ENCODE measurements at places on chromosomes 16 and 17. TPM values are rescaled to one million over a fixed set of nuclear protein-coding genes. Genes with fewer than 3 reads are reported as not detected.

Gene AOC3
- total RNA-seq, result 0.82 TPM

DNA sequence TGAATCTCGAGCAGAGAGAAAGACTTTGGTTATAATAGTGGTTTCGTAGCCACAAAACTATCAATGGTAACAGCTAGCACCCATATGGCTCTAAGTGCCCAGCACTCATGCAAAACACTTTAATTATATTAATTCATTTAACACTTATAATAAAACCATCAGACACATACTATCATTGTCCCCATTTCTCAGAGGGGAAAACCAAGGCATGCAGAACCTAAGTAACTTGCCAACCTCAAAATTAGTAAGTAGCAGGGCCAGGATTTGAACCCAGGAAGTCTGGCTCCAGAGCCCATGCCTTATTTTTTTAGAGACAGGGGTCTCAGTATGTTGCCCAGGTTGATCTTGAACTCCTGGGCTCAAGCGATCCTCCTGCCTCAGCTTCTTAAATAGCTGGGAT lies 145.6 kb upstream of the HS3ST2 start:
- no peak for DNase-seq

DNA sequence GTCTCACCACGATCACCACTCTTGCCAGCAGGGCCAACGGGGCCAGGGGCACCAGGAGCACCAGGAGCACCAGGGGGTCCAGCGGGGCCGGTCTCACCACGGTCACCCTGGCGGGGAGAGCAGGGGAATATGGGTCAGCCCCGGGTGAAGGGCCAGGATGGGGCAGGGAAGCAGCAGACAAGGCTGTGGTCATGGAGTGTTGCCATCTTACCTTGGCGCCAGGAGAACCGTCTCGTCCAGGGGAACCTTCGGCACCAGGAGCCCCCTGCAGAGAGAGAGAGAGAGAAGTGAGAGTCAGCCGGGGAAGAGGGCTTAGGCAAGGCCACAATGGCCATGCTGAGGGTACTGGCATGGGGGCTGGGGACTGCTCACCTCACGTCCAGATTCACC lies 12.9 kb downstream of the COL1A1 start:
- DNase-seq, result no peak

Gene CEP20
- total RNA-seq, result 22.4 TPM

DNA sequence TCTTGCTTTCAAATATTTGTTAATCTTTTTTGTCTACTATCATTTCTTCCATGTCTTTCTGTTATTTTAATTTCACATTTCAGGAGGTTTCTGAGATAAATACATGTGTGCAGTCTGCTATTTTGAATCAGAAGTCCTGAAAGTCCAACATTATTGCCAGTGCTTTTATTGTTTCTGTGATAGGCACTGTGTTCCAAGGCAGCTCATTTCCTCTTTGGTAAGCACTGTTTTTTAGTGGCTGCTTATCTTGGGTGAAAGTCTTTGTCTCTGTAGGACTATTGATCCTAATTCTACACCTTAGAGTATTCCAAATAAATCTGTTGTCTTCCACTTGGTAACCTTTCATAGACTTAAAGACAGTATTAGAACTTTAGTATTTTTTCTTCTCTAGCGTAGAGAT lies 76.1 kb downstream of the PPM1E start:
- DNase-seq, result no peak

Gene CUEDC1
- 19.8 TPM for total RNA-seq

Gene CCL16
- not detected for total RNA-seq

DNA sequence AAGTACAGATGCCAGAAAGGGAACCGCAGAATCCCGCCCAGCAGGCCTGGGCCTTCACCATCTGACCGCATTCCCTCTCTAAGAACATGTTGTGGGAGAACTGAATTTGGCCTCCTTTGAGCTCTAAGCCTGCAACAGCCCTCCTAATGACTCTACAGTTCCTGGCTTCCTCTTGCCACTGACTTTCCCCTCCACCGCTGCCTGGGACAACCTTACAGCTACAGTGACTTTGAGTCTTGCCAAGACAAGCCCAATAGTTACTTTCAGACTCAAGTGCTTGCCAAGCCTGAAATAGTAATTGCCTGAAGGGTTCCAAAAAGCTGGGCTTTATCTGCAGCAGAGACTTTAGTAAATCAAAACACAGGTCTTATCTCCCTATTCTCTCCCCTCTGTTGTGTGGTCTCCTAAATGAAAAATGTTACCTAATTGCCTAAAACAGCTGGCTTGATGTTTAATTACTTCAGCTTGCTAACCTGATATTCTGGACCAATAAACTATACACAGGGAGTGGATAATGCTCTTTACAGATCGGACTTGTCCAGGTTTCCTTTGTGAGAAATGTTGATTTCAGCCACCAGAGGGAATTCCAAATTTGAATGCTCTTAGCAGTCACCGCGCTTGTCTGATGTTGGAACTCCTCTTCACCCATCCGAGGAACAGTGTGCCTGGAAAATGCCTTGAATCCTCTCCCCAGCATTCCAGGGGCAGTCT lies 85.1 kb upstream of the TBX2 start:
- no peak for DNase-seq

DNA sequence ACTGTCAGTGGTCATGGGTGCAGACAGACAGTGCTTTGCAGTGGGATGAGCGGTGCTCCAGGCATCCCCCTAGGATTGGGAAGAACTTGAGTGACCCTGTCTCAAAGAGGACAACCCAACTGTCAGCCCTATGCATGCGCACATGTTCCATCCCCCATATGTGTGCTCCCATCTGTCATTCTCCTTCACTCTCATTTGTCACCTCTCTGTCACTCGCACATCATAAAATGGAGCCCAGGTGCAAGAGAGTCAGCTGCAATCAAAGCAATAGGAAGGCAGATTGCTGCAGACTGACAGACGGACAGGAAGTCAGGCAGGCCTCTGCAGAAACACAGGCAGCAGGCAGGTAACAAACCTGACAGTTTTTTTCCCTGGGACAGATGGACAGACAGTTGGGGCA lies 101.8 kb upstream of the CCL1 start:
- no peak for DNase-seq

Gene ERCC4
- 8.2 TPM for total RNA-seq

- no peak for DNase-seq
Measured at GRCh38 chr17:28912281-28912937, 9.5 kb upstream of the DHRS13 start.

Measured in glomerular endothelial cell (primary cell).